H1 (cell line): ENCODE measurements at places on chromosomes 12 and 14. TPM values are rescaled to one million over a fixed set of nuclear protein-coding genes. Genes with fewer than 3 reads are reported as not detected.
A peak's percentile ranks its signal among the peaks of the same experiment; 100 is the strongest.

- H3K4me3 ChIP-seq = no peak overlapping the region
- no peak overlapping the region for H3K27ac ChIP-seq
- no peaks in the 10 kb centered on the region; the same call in 1 of the 2 replicates for H3K4me1 ChIP-seq
- no peaks in the 10 kb centered on the region for H3K27me3 ChIP-seq
Measured at GRCh38 chr12:132196038-132196872, 52.0 kb downstream of the NOC4L start.

DNA sequence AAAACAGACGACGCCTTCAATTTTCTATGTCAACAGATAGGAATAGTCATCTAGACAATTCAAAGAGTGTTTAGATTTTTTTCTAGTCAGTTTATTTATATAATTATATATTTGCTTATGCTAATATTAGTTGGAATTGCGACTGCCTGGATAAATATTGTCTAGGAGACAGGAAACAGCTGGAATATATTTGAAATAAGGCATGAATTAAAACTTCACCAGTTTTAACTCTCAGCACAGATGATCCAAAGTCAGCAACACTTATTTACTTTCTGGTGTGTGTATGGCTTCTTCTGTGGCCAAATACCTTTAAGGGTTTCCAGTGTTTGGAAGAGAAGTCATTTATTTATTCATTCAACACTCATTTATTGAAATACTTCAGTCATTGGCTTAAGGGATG, 1215.4 kb upstream of the USP15 start:
- no peaks in the 10 kb centered on the region for H3K36me3 ChIP-seq
- no peak overlapping the region for H3K4me3 ChIP-seq
- no peak for DNase-seq
- no peaks in the 10 kb centered on the region for H3K4me1 ChIP-seq

- H3K4me1 ChIP-seq = no peaks in the 10 kb centered on the region
- no peak overlapping the region for H3K4me3 ChIP-seq
- H3K27ac ChIP-seq = no peak overlapping the region
- peaks cover 40% of the 10 kb centered on the region for H3K27me3 ChIP-seq
- no peak for DNase-seq
Measured at GRCh38 chr12:132336451-132337413, 7.3 kb upstream of the GALNT9 start.

- H3K27ac ChIP-seq = no peak overlapping the region
- H3K4me3 ChIP-seq = no peak overlapping the region
- no peaks in the 10 kb centered on the region for H3K36me3 ChIP-seq
Measured at GRCh38 chr12:80154261-80154660, 54.9 kb downstream of the OTOGL start.

GRCh38 chr12:53079226-53080117, at the start of gene SPRYD3:
Gene SPRYD3 (minus strand): TSS chr12:53079390. CDS start chr12:53079333, 57 bp downstream.
- peak; percentile 100 for DNase-seq
- peaks cover 2% of the 10 kb centered on the region; the same call in 1 of the 2 replicates for H3K4me1 ChIP-seq
- peaks cover 5% of the 10 kb centered on the region; the same call in 1 of the 2 replicates for H3K27me3 ChIP-seq
- H3K36me3 ChIP-seq = no peaks in the 10 kb centered on the region

- peaks cover 33% of the 10 kb centered on the region for H3K4me1 ChIP-seq
- no peak for DNase-seq
- H3K4me3 ChIP-seq = no peak overlapping the region
- no peaks in the 10 kb centered on the region for H3K36me3 ChIP-seq
- H3K27me3 ChIP-seq = no peaks in the 10 kb centered on the region
Measured at GRCh38 chr12:71945121-71945520, 6.5 kb downstream of the TPH2 start.

DNA sequence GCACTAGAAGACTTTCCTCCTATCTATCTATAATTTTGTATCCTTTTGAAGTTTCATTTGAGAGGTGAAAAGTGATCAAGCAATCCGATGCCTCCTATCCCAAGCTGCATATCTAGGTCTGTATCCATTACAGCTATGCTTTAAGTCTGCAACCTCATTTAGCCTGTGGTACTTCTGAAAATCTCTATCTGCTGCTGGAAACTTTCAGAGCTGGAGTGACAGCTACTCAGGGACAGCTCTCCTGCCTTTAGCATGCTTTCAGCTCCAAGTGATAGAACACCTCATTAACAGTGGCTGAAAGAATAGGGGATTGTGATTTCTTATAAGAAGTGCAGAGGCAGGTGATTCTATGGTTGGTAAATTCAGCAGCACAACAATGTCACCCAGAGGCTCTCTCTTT, 1153.5 kb downstream of the AACS start:
- no peaks in the 10 kb centered on the region for H3K27me3 ChIP-seq
- H3K27ac ChIP-seq = no peak overlapping the region
- no peak overlapping the region for H3K4me3 ChIP-seq

DNA sequence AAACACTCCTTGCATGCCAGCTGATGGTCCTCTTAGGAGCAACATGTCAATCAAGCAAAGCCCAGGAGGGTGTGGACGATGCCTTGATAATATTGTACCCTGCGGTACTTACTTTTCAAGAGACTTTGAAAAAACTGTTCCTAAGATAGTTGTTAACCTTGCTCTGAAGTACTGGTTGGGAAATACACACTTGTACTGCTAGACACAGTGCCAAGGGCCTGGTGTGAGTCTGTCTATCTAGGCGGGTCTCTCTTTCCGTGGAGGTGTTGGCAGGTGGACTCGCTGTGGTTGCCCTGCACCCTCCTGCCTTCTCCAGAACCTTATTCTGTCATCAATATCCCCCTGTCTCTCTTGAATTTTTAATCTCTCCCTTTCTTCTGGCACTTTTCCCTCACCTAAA, 189.4 kb downstream of the NRXN3 start:
- no peaks in the 10 kb centered on the region for H3K27me3 ChIP-seq
- H3K4me3 ChIP-seq = no peak overlapping the region
- no peak for DNase-seq
- no peaks in the 10 kb centered on the region for H3K4me1 ChIP-seq
- H3K36me3 ChIP-seq = no peaks in the 10 kb centered on the region

- no peak for DNase-seq
- no peak overlapping the region for H3K27ac ChIP-seq
- H3K27me3 ChIP-seq = no peaks in the 10 kb centered on the region
- H3K4me3 ChIP-seq = no peak overlapping the region
Measured at GRCh38 chr12:113000433-113000832, 22.1 kb downstream of the OAS2 start.

- no peaks in the 10 kb centered on the region for H3K27me3 ChIP-seq
- no peaks in the 10 kb centered on the region for H3K4me1 ChIP-seq
- no peak overlapping the region for H3K27ac ChIP-seq
- no peak overlapping the region for H3K4me3 ChIP-seq
Measured at GRCh38 chr12:32265456-32265855, 133.9 kb upstream of the FGD4 start.

GRCh38 chr12:127654383-127654985, 612.5 kb upstream of the TMEM132C start:
- H3K27ac ChIP-seq = no peak overlapping the region
- no peak overlapping the region for H3K4me3 ChIP-seq
- no peaks in the 10 kb centered on the region for H3K27me3 ChIP-seq
- DNase-seq = no peak
- no peaks in the 10 kb centered on the region for H3K36me3 ChIP-seq

GRCh38 chr12:6337958-6338433, 3.9 kb downstream of the TNFRSF1A start:
- no peak overlapping the region for H3K27ac ChIP-seq
- H3K27me3 ChIP-seq = no peaks in the 10 kb centered on the region
- peaks cover 9% of the 10 kb centered on the region for H3K36me3 ChIP-seq
- H3K4me3 ChIP-seq = no peak overlapping the region
- DNase-seq = no peak

DNA sequence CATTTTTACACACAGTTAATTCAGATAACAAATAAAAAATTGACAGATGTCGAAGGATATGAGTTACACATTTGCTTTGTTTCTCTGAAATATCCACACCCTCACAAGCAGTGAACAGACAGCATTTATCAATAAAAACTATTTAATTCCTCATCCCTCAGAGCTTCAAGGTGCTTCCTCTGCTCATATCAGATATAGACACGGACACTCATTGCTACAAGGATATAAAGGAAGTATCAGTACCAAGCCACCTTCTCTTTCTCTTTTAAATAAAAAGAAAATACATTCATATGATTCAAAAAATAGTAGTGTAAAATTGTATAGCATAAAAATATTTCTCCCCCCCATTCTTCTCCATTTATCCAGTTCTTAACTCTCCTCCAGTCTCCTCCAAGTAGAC, 21.9 kb upstream of the MAGOHB start:
- 0 out of 2 replicates have a peak, but pooled peaks cover 3% of the 10 kb centered on the region for H3K4me1 ChIP-seq
- no peaks in the 10 kb centered on the region for H3K36me3 ChIP-seq
- H3K27me3 ChIP-seq = no peaks in the 10 kb centered on the region
- no peak overlapping the region for H3K27ac ChIP-seq
- H3K4me3 ChIP-seq = no peak overlapping the region
- no peak for DNase-seq

- H3K36me3 ChIP-seq = no peaks in the 10 kb centered on the region
- no peak overlapping the region for H3K27ac ChIP-seq
- no peaks in the 10 kb centered on the region for H3K4me1 ChIP-seq
- no peaks in the 10 kb centered on the region for H3K27me3 ChIP-seq
- H3K4me3 ChIP-seq = no peak overlapping the region
Measured at GRCh38 chr14:100609941-100610391, 22.7 kb upstream of the BEGAIN start.

DNA sequence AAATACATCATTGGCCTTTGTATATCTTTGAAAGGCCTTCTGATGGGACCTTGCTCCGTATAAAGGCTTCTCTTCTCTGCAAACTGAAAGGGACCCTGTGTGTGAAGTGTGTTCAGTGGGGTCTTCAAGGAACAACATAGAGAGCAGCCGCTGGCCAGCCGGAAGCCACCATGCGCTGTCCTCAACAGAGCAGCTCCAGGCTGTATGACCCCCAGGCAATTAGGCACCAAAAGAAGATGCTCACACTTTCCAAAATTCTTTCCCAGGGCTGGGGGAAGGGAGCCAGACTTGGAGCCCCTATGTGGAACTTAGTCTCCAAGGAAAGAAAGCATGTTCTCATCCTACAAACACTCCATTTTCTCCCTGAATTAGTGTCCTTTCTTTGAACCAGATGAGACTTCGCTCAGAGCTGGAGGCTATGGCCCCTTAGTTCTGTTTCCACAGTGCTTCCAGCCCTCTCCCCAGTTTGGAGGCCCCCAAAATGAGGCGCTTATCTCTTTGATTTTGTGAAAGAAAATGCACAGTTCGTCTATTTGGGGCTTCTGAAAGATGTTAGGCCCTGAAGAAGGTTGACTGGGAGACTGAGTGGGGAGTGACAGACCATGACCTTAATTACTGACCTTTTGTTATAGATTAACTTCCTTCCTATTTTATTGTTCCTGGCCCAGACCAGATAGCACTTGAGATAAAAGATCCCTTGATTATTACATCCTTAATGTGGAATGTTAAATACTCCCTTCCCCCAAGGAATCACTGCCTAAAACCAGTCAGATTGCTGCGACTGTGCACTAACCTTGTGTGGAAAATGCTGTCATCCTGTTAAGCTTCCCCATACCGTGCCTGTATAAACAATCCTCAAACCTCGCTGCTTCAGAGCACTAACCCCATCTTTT, 128.3 kb upstream of the FGD4 start:
- no peak for DNase-seq
- no peaks in the 10 kb centered on the region for H3K4me1 ChIP-seq
- H3K36me3 ChIP-seq = 0 out of 2 replicates have a peak, but pooled peaks cover 3% of the 10 kb centered on the region
- no peaks in the 10 kb centered on the region for H3K27me3 ChIP-seq

DNA sequence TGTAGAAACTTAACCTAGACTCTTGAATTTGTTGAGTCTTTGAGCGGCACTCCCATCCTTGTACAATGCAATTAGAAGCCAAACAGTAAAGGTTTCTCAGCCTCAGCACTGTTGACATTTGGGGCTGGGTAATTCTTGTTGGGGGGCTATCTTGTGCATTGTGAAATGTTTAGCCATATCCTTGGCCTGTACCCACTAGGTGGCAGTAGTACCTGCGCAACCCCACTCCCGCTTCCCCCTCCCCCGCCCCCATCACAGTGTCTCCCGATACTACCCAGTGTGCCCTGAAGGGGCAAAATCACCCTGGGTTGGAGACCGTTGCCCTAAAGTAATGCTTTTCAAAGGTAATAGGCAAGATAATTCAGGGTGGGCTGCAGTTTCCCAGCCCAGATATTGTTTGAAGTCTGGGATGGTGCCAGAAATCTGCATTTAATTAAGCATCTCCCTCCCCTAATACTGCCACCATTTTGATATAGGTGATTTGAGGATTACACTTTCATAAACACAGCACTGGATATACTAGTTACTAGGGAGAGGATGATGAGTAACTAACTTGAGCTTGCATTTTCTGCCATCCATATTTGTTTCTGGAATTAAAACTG, 1.8 kb downstream of the COX6A1 start:
- no peak overlapping the region for H3K4me3 ChIP-seq
- DNase-seq = no peak
- no peaks in the 10 kb centered on the region for H3K27me3 ChIP-seq
- no peaks in the 10 kb centered on the region for H3K4me1 ChIP-seq

- DNase-seq = no peak
- H3K27ac ChIP-seq = no peak overlapping the region
Measured at GRCh38 chr12:100980856-100981255, 186.3 kb downstream of the ANO4 start.

DNA sequence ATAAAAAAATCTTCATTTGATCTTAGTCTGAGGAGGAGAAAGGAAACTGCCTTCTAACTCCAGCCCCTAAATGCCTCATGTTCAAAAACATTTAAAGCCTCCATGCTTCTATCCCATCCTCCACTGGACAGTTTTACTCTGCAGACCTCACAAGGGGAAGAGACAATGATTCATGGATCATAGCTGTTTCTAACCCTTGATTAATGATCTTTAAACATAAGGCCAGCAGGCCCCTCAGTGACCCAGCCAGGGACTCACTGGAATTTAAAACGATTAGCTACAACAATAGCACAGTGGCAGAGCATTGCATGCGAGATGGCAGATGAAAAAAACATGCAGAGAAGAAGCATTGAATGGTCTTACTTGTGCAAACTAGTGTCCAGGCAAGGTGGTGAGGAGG, 6.0 kb downstream of the DCTN2 start:
- no peak overlapping the region for H3K4me3 ChIP-seq
- H3K27me3 ChIP-seq = no peaks in the 10 kb centered on the region
- no peak overlapping the region for H3K27ac ChIP-seq
- DNase-seq = no peak
- peaks cover 3% of the 10 kb centered on the region for H3K4me1 ChIP-seq
- no peaks in the 10 kb centered on the region; the same call in 1 of the 2 replicates for H3K36me3 ChIP-seq

CCDC197 gene
- total RNA-seq = not detected in 2 replicates

SERPINA9 gene
- total RNA-seq = not detected in 2 replicates

RNASE13 gene
- total RNA-seq = not detected in 2 replicates

SYNDIG1L gene
- 3.0 and 3.5 TPM in 2 replicates for total RNA-seq

PIGH gene
- 6.2 and 7.2 TPM in 2 replicates for total RNA-seq

ADCY4 gene
- 0.35 and 0.69 TPM in 2 replicates for total RNA-seq

ACSM4 gene
- total RNA-seq = not detected in 2 replicates
